Left lung (tissue), 14 donors: ENCODE measurements at places on chromosomes 5 and 9. TPM values are rescaled to one million over a fixed set of nuclear protein-coding genes. Genes with fewer than 3 reads are reported as not detected.

Gene GRXCR2
- total RNA-seq = not detected

Gene FOXD1
- total RNA-seq = 0.10 TPM

Gene SPINK4
- not detected for total RNA-seq

Gene RLN1
- 0.42 TPM for total RNA-seq

Gene MEIKIN
- total RNA-seq = 1.5 TPM

Gene PPP3R2
- not detected for total RNA-seq

Gene IL3
- total RNA-seq = not detected

Gene ROPN1L
- 0.50 TPM for total RNA-seq

Gene LCN1
- total RNA-seq = not detected

Gene ANXA2R
- 2.3 TPM for total RNA-seq

Gene GIN1
- total RNA-seq = 7.5 TPM

Gene GRAMD2B
- total RNA-seq = 18.1 TPM

- H3K36me3 ChIP-seq = no peaks in the 10 kb centered on the region
- no peak overlapping the region for H3K27ac ChIP-seq
- H3K4me3 ChIP-seq = no peak overlapping the region
- DNase-seq = no peak
- H3K27me3 ChIP-seq = no peaks in the 10 kb centered on the region
- H3K4me1 ChIP-seq = no peaks in the 10 kb centered on the region
Observed at GRCh38 chr9:99595796-99596195, 225.9 kb upstream of the NR4A3 start.

GRCh38 chr9:133394687-133395271 lies 18.6 kb downstream of the STKLD1 start:
- DNase-seq = peak; percentile 49
- no peak overlapping the region for H3K27ac ChIP-seq
- H3K4me1 ChIP-seq = no peaks in the 10 kb centered on the region
- H3K36me3 ChIP-seq = no peaks in the 10 kb centered on the region
- no peaks in the 10 kb centered on the region for H3K27me3 ChIP-seq
- no peak overlapping the region for H3K4me3 ChIP-seq

GRCh38 chr5:96809921-96810320 lies 2.2 kb upstream of the ERAP1 start:
- peak; percentile 55 for DNase-seq
- no peak overlapping the region for H3K4me3 ChIP-seq
- no peaks in the 10 kb centered on the region for H3K27me3 ChIP-seq
- no peaks in the 10 kb centered on the region for H3K36me3 ChIP-seq
- H3K4me1 ChIP-seq = peaks cover 28% of the 10 kb centered on the region

GRCh38 chr9:134286471-134287245 lies 39.6 kb upstream of the RXRA start:
- H3K27me3 ChIP-seq = no peaks in the 10 kb centered on the region
- no peak overlapping the region for H3K4me3 ChIP-seq
- no peak for DNase-seq
- H3K36me3 ChIP-seq = no peaks in the 10 kb centered on the region
- peaks cover 10% of the 10 kb centered on the region for H3K4me1 ChIP-seq

- no peaks in the 10 kb centered on the region for H3K36me3 ChIP-seq
- no peak overlapping the region for H3K4me3 ChIP-seq
- no peak for DNase-seq
- no peak overlapping the region for H3K27ac ChIP-seq
- H3K4me1 ChIP-seq = no peaks in the 10 kb centered on the region
Observed at GRCh38 chr5:39780347-39780746, 355.6 kb upstream of the DAB2 start.

- no peak overlapping the region for H3K4me3 ChIP-seq
- DNase-seq = no peak
- no peak overlapping the region for H3K27ac ChIP-seq
Observed at GRCh38 chr5:73911761-73912393, 285.9 kb downstream of the ARHGEF28 start.

DNA sequence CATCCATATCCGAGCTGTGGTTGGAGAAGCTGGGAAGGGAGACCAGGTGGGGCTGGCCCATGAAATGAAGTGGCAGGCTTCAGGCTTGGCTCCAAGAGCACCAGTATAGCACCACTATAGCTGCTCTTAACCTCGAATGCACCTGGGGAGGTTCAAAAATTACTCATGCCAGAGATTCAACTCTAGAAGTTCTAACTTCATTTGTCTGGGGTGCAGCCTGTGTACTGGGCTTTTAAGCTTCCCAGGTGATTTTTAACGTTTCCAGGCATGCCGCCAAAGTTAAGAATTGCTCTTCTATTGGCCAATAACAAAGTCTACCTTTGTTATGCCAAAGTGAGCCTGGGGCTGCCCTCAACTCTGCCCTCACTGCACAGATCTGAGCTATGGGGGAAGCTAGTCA lies 458 bp downstream of the PRSS3 start:
- H3K27ac ChIP-seq = no peak overlapping the region
- peak; percentile 50 for DNase-seq
- no peaks in the 10 kb centered on the region for H3K27me3 ChIP-seq
- no peaks in the 10 kb centered on the region for H3K36me3 ChIP-seq

GRCh38 chr5:132837868-132838267 lies 7.4 kb upstream of the SHROOM1 start:
- H3K4me1 ChIP-seq = peaks cover 30% of the 10 kb centered on the region
- H3K36me3 ChIP-seq = no peaks in the 10 kb centered on the region
- no peak overlapping the region for H3K27ac ChIP-seq

GRCh38 chr5:101838435-101838834 lies 457.6 kb downstream of the SLCO4C1 start:
- no peaks in the 10 kb centered on the region for H3K27me3 ChIP-seq
- DNase-seq = no peak
- H3K36me3 ChIP-seq = no peaks in the 10 kb centered on the region
- H3K4me3 ChIP-seq = no peak overlapping the region
- no peaks in the 10 kb centered on the region for H3K4me1 ChIP-seq
- no peak overlapping the region for H3K27ac ChIP-seq

GRCh38 chr5:35470866-35471265 lies 146.8 kb upstream of the SPEF2 start:
- H3K36me3 ChIP-seq = no peaks in the 10 kb centered on the region
- H3K27me3 ChIP-seq = no peaks in the 10 kb centered on the region
- no peaks in the 10 kb centered on the region for H3K4me1 ChIP-seq
- H3K27ac ChIP-seq = no peak overlapping the region
- DNase-seq = no peak
- no peak overlapping the region for H3K4me3 ChIP-seq

GRCh38 chr9:18319918-18320445 lies 154.0 kb upstream of the ADAMTSL1 start:
- H3K4me1 ChIP-seq = no peaks in the 10 kb centered on the region
- H3K36me3 ChIP-seq = no peaks in the 10 kb centered on the region
- H3K4me3 ChIP-seq = no peak overlapping the region
- no peaks in the 10 kb centered on the region for H3K27me3 ChIP-seq
- H3K27ac ChIP-seq = no peak overlapping the region

- H3K4me1 ChIP-seq = peaks cover 30% of the 10 kb centered on the region
- H3K36me3 ChIP-seq = no peaks in the 10 kb centered on the region
- H3K27ac ChIP-seq = no peak overlapping the region
- no peak overlapping the region for H3K4me3 ChIP-seq
- H3K27me3 ChIP-seq = no peaks in the 10 kb centered on the region
Observed at GRCh38 chr5:174531782-174532191, 192.6 kb upstream of the MSX2 start.

- H3K27me3 ChIP-seq = no peaks in the 10 kb centered on the region
- H3K4me1 ChIP-seq = no peaks in the 10 kb centered on the region
- no peak overlapping the region for H3K4me3 ChIP-seq
Observed at GRCh38 chr5:57878301-57878722, 395.7 kb upstream of the ACTBL2 start.

DNA sequence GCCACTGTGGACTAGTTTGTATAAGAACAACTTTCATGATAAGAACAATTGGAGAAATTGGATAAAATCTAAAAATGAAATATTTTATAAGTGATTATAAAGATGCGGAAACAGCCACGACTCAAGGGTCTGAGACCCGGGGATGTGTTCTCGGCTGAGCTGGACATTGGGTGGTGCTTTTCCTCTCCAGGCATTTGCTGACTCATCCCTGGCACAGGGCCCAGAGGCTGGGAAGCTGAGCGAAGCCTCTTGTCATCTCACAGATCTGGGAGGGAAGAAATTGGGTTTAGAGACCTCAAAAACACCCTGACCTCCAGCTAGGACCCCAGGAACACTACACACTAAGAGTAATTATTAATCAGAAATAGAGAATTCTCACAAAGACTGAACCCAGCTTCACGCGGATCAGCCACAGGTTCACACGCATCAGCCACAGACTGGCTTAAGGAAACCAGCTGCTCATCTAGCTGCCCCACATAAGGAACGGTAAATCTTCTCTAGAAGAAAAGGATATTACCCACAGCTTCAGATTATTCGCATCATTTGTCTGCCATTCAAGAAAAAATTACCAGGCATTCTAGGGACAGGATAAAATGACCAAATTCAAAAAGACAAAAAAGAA lies 2.8 kb upstream of the OR2V1 start:
- H3K36me3 ChIP-seq = no peaks in the 10 kb centered on the region
- no peak for DNase-seq
- no peaks in the 10 kb centered on the region for H3K4me1 ChIP-seq
- no peaks in the 10 kb centered on the region for H3K27me3 ChIP-seq

GRCh38 chr9:93303258-93303771 lies 119.4 kb downstream of the WNK2 start:
- no peaks in the 10 kb centered on the region for H3K36me3 ChIP-seq
- H3K4me1 ChIP-seq = no peaks in the 10 kb centered on the region
- DNase-seq = no peak
- H3K27ac ChIP-seq = no peak overlapping the region
- peaks cover 3% of the 10 kb centered on the region for H3K27me3 ChIP-seq
- no peak overlapping the region for H3K4me3 ChIP-seq

GRCh38 chr9:91255327-91255726 lies 106.4 kb downstream of the AUH start:
- no peaks in the 10 kb centered on the region for H3K4me1 ChIP-seq
- DNase-seq = no peak
- no peak overlapping the region for H3K27ac ChIP-seq

DNA sequence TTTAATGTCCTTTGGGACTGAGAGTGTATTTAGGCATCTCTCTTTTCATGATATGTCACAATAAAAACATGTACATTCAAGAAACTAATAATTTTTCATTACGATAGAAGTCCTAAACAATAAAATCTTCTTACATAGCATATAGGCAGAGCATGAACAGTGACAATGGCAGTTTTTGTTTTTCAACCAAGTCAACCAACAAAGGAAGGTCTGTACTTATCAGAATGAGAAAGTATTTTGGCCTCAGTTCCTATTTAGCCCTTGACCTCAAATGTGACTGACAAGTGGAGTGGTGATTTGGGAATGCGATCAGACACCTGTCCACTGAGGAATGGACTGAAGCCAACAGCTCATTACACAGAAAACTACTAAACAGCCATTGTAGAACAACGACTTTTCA lies 219.5 kb downstream of the TMEM161B start:
- H3K36me3 ChIP-seq = no peaks in the 10 kb centered on the region
- no peak for DNase-seq
- no peaks in the 10 kb centered on the region for H3K27me3 ChIP-seq
- no peaks in the 10 kb centered on the region for H3K4me1 ChIP-seq
- no peak overlapping the region for H3K4me3 ChIP-seq

GRCh38 chr9:7549249-7549648 lies 250.3 kb downstream of the DMAC1 start:
- no peak overlapping the region for H3K27ac ChIP-seq
- H3K36me3 ChIP-seq = no peaks in the 10 kb centered on the region
- H3K4me3 ChIP-seq = no peak overlapping the region
- no peaks in the 10 kb centered on the region for H3K4me1 ChIP-seq
- H3K27me3 ChIP-seq = no peaks in the 10 kb centered on the region

DNA sequence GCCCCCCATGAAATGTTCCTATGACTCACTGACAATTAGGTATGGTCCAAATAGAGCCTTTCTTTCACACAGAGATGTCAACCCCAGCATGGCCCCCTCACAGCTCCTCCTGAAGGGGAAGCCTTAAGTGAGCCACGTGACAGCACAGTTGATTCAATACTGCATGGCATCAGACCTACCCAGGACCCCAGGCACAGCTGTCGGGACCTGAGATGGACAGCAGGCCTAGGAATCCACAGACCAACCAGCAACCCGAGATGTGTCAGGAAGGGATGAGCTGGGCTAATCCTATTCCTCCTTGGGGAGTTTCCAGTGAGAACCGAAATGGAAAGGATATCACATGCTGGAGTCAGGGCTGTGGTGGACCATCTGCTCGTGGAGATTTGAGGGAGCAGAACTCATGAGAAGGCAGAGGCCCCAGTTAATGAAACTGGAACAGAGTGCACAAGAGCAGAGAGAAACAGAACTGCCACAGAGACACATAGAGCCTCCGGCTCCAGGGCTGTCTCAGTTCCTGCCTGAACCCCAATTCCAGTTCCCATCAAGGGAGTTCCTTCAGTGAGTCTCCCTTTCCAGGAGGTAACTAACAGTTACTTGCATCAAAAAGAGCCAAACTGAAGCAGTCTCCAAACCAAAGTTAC lies 42.1 kb upstream of the SMIM23 start:
- no peak for DNase-seq
- no peak overlapping the region for H3K4me3 ChIP-seq
- H3K4me1 ChIP-seq = no peaks in the 10 kb centered on the region
- no peak overlapping the region for H3K27ac ChIP-seq
- no peaks in the 10 kb centered on the region for H3K27me3 ChIP-seq
- H3K36me3 ChIP-seq = no peaks in the 10 kb centered on the region

DNA sequence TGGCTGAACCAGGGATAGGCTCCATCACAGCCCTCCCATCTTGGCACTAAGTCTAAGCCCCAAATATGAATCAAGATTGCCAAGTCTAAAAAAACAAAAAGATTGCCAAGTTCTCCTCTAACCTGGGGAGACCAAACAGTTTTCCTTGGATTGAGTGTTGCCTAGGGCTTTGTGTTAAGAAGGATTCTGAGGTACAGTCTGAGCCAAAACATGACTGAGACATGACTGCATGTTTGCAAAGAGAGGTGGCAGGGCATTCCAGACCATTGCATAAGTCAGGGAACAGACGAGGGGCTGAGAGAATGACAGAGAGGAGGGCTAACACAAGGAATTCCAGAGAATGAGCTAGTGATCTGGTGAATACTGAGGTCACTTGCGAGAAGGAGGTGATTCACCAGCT lies 11.4 kb downstream of the LAMC3 start:
- no peak overlapping the region for H3K27ac ChIP-seq
- H3K4me1 ChIP-seq = no peaks in the 10 kb centered on the region
- H3K4me3 ChIP-seq = no peak overlapping the region
- H3K36me3 ChIP-seq = no peaks in the 10 kb centered on the region
- H3K27me3 ChIP-seq = peaks cover 44% of the 10 kb centered on the region

DNA sequence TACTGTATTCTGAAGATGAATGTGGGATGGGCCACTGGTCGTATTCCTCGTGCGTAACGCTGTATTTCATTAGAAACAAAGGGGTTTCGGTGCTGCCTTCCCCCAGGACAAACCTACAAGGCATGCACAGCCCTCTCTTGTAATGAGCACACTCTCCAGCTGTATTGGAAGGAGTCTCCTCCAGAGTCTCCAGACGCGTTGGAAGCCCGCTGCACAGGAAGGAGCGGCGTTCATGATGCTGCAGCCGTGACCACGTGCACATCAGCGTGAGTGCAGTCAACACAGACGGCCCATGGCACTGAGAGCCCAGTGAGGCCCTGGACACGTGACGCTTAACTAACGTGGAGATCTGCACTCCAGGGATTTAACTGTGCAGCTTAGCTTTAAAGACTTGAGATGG lies 209.0 kb upstream of the IRX1 start:
- no peaks in the 10 kb centered on the region for H3K27me3 ChIP-seq
- H3K27ac ChIP-seq = no peak overlapping the region
- no peak for DNase-seq
- H3K36me3 ChIP-seq = no peaks in the 10 kb centered on the region
- H3K4me1 ChIP-seq = no peaks in the 10 kb centered on the region
